Activated T-helper 2 cell treated with anti-CD3 and anti-CD28 coated beads, Interferon-gamma antibody, Interleukin-2, Interleukin-4, amounts not matched to agents 10 μg/mL and 5 μg/mL and 100 μg/mL, durations not matched to agents 14 hours and 24 hours and 36 hours (primary cell): ENCODE measurements at places on chromosomes 2 and 18. TPM values are rescaled to one million over a fixed set of nuclear protein-coding genes. Genes with fewer than 3 reads are reported as not detected.

CYP27C1 gene
- total RNA-seq = not detected in 2 replicates

C2orf68 gene
- total RNA-seq = 34.7 and 35.6 TPM in 2 replicates

SP110 gene
- total RNA-seq = 114 and 121 TPM in 2 replicates

- DNase-seq = no peak
Measured at GRCh38 chr18:64259871-64260270, 111.0 kb upstream of the LINC00305 start.

DNA sequence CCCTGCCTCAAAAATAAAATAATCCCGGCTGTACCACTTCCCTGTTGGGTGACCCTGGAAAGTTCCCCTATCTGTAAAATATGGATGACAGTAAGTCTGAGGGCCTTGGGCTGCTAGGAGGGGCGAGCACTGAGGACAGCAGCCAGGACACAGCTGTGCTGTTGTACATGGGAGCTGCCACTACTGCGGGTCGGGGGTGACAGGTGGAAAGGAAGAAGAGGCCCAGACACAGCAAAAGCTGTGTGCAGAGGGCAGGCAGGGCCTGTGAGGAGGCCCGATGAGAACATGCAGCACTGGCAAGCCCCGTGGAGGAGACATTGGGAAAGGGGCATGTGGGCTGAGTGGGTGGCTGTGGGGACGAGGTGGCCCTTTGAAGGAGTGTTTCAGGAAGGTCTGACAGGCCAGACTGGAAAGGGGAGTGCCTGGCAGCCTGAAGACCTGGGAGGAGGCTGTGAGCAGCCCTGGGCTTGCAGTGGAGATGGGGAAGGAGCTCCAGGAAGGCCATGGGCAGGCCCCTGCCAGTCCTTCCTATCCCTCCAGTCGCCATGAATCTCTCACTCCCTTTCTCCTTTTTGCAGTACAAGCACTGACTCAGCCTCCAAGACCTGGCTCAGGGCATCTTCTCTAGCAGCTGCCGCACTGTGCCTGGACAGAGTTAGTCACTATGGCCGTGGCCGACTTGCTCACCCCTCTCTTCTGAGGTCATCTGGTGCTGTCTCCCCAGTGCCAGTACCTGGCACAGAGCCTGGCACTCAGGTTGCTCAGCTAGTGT is 28.9 kb upstream of the SEMA4C start:
- no peak for DNase-seq
